ENCODE measurements at places on chromosomes 4 and X.

GRCh38 chr4:110620691-110621327 is 2.1 kb downstream of the PITX2 start:
- peak; percentile 74 for DNase-seq

DNA sequence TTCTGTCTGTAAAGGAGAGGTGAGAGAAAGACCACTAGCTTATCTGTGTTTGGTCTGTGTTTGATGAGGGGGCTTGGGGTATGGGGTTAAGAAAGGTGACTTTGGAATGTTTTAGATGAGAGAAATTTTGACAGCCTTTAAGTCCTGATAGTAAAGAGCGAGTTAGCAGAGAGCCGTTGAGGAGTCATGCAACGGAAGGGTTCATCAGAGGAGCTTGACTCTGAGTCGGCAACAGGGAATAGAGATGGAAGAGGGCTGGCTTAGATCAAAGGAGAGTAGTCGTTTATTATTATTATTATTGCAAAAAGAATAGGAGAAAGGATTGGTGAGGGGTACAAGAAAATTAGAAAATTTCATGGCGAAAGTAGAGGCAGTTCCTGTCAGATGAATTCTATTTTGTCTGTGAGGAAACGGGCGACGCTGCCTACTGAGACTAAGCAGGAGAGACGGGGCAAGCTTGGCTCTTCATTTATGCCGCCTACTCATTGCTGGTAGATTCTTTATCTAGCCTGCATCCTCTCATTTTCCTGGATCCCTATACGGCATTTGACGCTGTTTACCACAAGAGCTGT is 473 bp upstream of the VAMP7 start:
- peak; percentile 37 for DNase-seq

DNA sequence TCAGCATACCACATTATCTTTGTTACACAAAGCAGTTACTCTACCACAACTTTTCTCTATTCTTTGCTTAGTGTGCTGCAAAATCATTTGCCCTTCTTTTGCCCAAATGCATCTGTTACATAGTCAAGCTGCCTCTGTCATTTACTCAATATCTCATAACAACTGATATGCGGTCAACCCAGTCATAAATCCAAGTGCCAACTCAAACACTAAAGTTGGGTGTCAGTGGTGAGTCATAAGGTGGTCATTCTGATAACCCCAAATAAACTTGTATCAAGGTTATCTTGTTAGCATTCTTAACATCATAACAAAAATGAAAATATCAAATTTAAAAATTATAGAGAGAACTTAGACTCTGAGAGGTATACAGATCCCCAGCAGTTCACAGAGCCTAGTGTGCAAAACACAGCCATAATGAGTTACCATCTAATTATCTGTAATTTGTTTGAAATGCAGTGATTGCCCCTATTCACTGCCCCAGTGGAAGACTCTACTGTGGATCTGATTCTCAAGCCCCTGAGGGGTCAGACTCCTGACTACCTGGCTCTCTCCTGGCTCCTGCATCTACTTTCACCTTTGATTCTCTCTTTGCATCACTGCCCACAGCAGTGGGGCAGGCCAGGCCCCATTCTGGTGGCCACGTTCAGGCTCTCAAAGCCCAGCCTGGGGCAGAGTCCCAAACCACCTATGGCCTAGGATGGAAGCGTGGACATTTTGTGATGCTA is 29.2 kb downstream of the TBC1D9 start:
- DNase-seq, result peak; percentile 87

GRCh38 chr4:38621028-38621684 is 42.8 kb upstream of the KLF3 start:
- peak; percentile 67 for DNase-seq

DNA sequence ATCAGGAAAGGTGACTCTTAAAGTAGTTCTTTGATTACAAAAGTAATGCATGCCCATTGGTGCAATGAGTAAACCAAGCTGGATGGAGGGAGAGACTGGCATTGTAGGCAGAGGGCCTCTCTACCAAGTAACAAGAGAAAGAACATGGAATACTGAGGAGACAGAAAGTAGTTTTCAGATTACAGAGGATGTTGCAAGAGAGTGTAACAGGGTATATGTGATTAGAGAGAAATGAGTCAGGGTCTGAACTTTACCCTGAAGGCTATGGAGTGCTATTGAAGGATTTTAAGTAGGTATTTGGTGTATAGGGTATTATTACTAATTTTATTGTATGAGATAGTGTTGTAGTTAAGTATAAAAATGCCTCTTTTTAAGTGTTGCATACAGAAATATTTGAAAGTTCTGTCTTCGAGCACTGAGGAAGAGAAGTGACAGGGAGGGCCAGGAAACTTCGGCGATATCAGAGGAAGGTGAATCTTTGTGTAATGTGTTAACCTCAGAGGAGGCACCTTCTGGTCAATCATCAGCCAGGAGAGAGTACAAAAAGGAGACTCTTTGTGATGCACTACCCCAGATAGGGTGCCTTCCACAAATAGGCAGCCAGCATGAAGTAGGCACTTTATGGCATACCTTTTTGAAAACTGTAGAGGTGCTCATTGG is 8.2 kb downstream of the NKAP start:
- DNase-seq, result no peak

- DNase-seq, result no peak
Observed at GRCh38 chr4:128668566-128668965, 140.9 kb upstream of the JADE1 start.

DNA sequence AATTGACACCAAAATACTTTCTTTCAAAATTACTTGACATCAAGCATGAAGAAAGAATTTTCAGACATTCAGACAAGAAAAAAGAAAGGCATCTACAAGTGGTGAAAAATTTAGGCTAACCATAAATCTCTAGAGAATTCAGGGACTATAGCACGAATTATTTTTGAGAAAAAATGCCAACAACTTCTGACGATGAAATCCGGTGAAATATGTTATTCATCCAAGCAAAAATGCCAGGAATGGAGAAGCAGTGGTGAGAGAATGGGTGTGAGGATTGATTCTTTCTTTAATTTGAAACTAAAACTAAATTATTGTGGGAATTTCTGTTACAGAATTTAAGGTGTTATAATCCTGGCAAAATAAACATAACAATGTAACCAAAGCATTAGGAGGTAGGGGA is 69.4 kb upstream of the SORBS2 start:
- DNase-seq, result no peak

DNA sequence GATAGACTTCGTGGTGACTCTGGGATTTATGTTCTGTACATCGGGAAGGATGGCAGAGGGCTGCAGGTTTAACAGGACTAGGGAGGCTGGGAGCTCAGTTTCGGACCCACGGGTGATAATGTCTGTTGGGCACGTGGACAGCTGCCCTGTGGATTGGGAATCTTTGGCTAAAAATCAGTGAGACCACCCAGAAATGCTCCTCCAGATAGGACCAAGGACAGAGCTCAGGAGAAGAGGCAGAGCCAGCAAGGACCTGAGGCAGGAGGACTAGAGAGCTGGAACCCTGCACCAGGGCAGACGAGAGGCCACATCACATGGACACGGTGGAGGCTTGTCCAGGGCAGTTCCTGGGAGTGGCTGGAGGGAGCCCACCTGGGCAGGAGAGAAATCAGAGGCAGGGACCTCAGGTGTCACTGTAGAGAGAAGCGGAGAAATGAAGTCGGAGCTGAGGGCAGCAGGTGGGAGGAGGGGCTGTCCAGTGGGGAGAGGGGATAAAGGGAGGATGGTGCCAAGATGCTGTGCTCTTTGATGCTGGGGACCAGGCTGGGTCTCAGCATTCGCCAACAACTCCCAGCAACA is 79.2 kb downstream of the CPZ start:
- no peak for DNase-seq

- no peak for DNase-seq
Observed at GRCh38 chr4:1579901-1580691, 104.0 kb downstream of the FAM53A start.

GRCh38 chrX:45513042-45513441 is 312.4 kb upstream of the DIPK2B start:
- DNase-seq, result peak; percentile 36

DNA sequence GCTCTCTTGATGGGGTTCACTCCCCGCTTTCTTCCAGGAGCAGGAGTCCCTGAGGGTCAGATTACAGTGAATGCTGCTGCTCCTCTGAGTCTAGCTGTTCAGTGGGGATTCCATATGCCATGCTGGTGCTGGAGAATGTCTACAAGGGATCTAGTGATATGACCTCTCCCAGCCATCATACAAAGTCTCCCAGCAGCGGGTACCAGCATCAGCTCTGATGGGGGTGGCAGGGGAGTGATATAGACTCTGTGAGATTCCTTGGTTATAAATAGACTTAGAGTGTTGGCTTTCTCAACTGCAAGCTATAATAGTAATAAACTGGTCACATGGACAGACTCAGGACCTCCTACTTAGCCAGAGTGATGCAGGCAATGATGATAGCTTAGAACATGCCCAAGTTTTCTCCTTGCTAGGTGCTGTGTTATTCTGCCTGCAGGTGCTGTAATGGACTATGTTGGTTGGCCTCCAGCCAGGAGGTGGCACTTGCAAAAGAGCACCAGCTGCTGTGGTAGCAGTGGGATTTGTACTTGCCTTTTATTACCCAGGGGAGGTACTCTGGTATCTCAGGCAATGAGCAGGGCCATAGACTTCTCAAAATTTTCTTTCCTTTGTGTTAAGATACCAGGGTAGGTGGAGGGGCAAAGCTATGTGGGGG is 202.9 kb downstream of the CHIC1 start:
- peak; percentile 19 for DNase-seq

DNA sequence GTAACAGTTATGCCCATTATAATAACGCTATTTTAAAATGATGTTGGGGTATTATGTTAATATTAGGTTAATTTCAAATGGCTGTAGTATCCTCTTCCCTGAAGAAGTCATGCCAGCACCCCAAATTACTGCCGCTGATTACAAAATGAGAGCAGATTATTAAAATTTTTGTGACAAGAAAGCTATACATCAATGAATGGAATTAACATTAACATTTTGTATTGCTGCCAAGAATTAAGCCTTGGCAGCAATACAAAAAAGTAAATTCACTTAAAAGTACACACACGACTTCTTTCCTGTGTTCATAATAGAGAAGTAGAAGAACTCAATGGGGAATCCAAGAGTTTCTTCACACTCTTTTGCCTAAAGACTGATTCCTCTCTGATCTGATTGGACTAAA is 482.8 kb downstream of the STIM2 start:
- DNase-seq, result no peak

GRCh38 chrX:131646106-131646505 is 102.2 kb downstream of the OR13H1 start:
- DNase-seq, result no peak

DNA sequence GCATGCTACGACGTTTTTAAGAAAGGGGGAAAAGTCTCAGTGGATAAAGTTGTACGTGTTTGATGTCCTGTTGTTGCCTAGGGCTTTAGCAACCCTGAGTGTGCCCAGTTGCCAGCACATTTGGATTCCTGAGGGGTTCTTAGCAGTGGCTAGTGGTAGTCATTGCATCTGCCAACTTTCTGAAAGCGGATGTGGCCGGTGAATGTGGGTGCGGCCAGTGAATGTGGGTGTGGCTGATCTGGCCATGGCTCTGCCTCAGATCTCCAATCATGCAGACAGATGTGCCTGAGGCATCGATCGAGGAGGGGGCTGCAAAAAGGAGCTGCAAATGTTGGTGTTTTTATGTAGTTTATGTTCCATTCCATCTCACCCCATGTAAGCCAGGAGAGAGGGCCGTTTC is 41.5 kb upstream of the FAT1 start:
- DNase-seq, result peak; percentile 78

DNA sequence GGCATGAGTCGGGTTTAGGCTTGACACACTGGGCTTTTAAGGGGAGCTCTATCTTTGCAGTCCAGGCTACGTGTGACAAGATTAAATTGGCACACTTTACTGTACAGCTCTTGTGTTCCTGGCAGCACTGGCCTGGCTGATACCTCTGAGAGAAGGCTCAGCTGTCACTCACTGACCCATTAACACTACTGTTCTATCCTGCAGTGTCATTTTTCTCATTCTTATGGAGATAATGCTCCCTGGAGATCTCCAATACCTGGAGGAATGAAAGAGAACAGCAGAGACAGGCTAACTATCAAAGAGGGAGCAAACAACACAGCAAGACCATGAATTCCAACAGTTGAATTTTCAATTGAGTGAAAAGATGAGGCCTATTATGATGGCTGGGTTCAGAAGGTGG is 1.7 kb upstream of the PDHA2 start:
- DNase-seq, result no peak

DNA sequence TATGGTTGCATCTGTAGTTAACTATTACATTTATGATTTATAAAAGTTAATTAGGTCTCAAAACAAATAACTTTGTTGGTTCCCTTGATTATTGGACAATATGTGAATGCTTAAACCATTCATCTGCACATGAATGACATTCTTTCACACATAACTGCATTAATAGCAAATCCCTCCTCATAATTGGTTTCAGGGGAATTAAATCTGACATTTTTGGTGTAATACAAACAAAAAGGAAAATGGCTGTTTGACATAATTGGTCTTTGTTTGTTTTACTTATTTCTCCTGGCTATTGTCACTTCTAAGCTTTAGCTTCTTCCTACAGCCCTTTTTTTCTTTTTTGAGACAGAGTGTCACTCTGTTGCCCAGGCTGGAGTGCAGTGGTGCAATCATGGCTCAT is 71.9 kb downstream of the TBC1D9 start:
- DNase-seq, result peak; percentile 9

DNA sequence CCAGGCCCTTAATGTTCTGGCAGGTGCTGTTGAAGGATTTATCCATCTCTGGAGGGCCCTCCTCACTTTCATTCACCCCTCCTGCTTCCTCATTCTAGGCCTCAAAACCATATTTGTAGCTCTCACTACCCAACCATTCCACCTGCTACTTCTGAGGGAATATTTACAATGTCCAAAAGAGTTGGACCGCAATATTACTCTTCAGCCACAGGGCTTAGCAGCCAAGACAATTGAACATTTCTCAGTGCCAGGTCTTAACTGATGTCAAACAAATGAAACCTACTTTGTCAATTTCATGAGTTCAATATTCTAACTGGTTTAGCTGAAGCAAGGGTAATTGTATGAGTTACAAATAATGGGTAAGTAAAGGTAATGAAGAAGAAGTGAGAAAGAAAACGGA is 113.2 kb downstream of the ENOX2 start:
- no peak for DNase-seq

DNA sequence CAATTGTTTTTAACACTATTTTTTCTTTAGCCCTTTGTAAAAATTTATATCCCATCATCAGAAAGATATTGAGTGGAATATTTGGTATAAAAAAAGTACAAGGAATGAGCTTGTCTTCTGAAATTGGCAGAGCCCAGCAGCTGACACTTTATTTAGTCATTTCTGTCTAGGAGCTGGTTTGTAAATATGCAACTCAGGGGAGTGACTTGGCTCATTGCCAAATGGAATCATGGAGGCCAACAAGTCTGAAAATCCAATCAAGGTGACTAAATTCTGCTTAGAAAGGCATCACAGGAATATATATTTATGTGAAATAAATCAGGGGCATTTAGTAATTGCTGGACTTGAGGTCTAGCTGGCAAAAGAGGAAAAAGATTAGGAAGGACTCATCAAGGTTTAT is 74.4 kb downstream of the OTC start:
- DNase-seq, result peak; percentile 41
